ENCODE measurements at places on chromosomes 12 and 14.
A peak's percentile ranks its signal among the peaks of the same experiment; 100 is the strongest.

GRCh38 chr14:82134411-82134810 is 600.8 kb upstream of the SEL1L start:
- no peak for DNase-seq

- DNase-seq, result no peak
Observed at GRCh38 chr12:49982246-49983087, 9.7 kb downstream of the AQP6 start.

DNA sequence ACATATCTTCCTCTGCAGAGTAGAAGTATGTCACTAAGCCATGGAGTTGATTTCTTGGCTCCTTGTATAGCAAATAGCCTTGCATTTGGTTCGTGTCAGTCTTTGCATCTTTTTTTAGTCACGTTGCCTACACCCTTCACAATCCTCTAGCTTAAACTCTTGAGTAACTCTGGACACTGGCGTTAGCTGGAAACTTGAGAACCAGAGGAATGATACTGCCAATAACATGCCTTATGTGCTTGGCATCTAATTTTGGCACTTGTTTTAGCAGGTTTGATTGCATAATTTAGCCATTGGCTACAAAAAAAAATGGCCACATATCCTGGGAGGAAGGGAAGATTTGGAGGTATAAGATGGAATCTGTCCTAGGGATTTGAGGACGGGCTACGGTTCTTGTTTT is 136.2 kb downstream of the ETV6 start:
- no peak for DNase-seq

DNA sequence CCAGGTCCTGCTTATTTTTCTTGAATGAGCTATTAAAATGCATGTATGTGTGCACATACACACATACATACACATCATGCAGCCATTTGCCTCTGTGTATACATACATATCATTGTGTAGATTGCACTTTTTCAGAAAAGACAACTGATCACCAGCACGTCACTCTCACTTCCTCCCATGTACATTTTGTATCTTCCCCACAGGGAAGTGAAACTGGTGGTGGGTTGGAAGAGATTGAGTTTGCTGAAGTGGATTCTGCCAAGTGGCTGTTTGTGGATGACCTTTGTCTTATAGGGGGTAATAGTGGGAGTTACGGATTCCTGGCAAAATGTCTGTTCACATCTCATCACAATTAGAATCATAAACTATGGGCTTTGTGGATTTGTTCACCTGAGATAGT is 448.6 kb downstream of the RAD51B start:
- DNase-seq, result no peak

GRCh38 chr12:122849352-122850047 is 14.2 kb downstream of the HIP1R start:
- DNase-seq, result no peak

GRCh38 chr12:116539361-116539771 is 19.8 kb upstream of the MAP1LC3B2 start:
- no peak for DNase-seq

DNA sequence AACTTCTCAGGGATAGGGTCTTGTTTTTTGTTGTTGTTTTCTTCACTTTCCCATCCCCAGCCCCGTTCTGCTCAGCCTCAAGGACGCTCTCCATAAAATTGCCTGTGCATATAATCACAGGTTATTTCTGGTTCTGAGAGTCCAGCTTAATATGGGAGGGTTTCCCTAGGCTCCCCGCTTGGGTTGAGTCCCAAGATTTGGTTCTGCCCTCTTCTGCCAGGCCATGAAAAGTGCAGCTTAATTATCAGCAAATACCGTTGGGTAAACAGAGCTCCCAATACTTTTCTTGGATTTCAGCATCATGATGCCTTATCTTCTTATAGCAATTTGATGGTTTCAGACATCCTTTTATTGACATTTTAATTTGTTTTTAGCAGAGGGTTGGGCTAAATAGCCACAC is 75.6 kb downstream of the GRIN2B start:
- no peak for DNase-seq

GRCh38 chr12:58647495-58647894 is 272.8 kb downstream of the LRIG3 start:
- no peak for DNase-seq

- DNase-seq, result peak; percentile 33
Observed at GRCh38 chr14:59161561-59162175, 26.8 kb upstream of the DAAM1 start.

GRCh38 chr12:109538191-109538863 is 35.0 kb downstream of the MMAB start:
- no peak for DNase-seq

GRCh38 chr12:29025937-29026336 is 123.1 kb upstream of the FAR2 start:
- DNase-seq, result no peak

GRCh38 chr14:88614218-88614907 is 51.5 kb downstream of the ZC3H14 start:
- DNase-seq, result peak; percentile 21

GRCh38 chr14:68680541-68681051 is 112.3 kb downstream of the ZFP36L1 start:
- DNase-seq, result no peak

DNA sequence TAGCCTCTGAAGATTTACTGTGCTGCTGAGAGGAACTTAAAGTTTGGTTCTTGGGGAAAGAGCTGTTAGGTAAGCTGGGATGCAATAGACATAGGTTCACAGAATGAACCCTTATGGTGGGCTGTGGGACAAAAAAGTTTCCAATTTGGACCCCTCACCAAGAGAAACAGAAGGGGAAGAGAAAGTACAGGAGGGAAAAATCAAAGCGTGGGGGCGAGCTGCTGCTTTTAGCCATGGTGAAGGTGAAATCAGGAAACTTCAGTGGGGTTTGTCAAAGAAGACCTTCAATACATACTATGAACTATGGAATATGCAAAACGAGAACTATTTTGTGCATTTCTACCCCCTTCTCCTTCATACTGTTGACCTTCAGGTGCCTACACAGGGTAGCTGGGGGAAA is 10.6 kb upstream of the NINJ2 start:
- no peak for DNase-seq
